Amniotic epithelial cell (primary cell): ENCODE measurements at places on chromosomes 7 and 10.
A peak's percentile ranks its signal among the peaks of the same experiment; 100 is the strongest.

GRCh38 chr10:16853201-16853600 lies 36.0 kb upstream of the RSU1 start:
- DNase-seq, result peak; percentile 62

DNA sequence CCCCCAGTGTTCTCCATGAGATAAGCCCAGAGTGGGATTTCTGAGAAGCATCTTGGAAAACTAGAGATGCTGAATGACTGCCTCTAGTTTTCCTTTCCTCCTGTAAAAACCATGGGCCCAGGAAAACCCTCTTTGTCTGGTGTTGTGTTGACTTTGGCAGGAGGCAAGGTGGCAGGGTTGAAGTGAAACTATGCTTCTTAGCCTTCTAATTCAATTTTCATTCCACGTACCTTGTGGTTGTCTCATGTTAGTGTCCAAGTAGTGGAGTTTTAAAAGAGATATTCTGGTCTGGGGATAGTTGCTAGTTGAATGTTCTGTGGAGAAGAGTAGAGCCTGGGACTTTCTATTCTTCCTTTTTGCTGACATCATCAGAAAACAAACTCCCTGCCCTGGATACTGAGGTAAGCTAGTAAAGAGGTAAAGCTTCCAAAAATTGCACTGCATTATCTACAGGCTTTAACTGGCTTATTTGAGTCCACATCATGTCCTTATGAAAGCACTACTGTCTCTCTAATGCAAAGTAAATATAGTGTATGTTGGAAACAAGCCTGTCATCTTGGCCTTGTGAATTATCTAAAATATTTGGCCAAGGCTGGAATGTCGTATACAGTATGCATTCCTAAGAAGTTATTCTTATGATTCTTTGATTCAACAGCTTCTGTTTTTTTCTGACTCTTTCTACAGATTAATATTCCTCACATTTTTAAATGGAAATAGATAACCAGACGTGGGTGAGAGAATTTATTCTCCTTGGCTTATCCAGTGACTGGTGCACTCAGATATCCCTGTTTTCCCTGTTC lies at the start of gene OR2F2:
Gene OR2F2, plus strand, starts transcription at position 708 of the 800 bp plus-strand sequence. Its CDS starts 0 bp downstream, at position 708.
- DNase-seq, result peak; percentile 89

GRCh38 chr10:71727105-71727737 lies 7.6 kb upstream of the C10orf105 start:
- DNase-seq, result no peak

DNA sequence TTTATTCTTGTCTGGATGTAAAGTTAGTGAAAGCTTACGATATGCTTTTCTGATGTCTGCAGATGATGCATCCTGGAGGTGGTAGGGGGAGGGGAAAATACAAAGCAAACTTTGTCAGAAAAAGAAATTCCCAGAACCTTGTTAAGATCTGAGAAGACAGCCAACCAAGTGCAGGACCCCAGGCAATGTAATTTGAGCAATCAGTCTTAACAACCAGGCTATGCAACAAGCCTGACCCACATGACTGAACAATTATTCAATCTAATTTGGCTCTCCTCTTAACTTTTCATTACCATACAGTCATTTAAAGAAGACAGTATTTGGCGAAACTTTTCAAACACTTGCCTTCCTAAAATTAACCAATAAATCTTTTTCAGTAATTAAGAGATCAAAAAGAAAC lies 74.5 kb downstream of the DNAJC1 start:
- peak; percentile 32 for DNase-seq
